ENCODE measurements at places on chromosomes 11 and 22.

- H3K36me3 ChIP-seq: peaks cover 15% of the 10 kb centered on the region
- H3K4me1 ChIP-seq: peaks cover 32% of the 10 kb centered on the region
- H3K4me3 ChIP-seq: no peak overlapping the region
- no peak for ATAC-seq
- no peak overlapping the region for H3K27ac ChIP-seq
Observed at GRCh38 chr11:35792846-35793192, 130.2 kb downstream of the TRIM44 start.

- no peaks in the 10 kb centered on the region for H3K36me3 ChIP-seq
- no peak overlapping the region for H3K27ac ChIP-seq
- H3K27me3 ChIP-seq: peaks cover 13% of the 10 kb centered on the region
Observed at GRCh38 chr11:70650075-70650909, 252.0 kb downstream of the CTTN start.

GRCh38 chr22:42368379-42369249 lies 63.6 kb downstream of the NFAM1 start:
- no peak overlapping the region for H3K27ac ChIP-seq
- peak overlapping the region; percentile 84 for H3K4me3 ChIP-seq
- no peaks in the 10 kb centered on the region for H3K36me3 ChIP-seq
- peaks cover 8% of the 10 kb centered on the region for H3K27me3 ChIP-seq
- peak; percentile 47 for ATAC-seq

GRCh38 chr11:95556342-95557163 lies 233.0 kb downstream of the FAM76B start:
- no peaks in the 10 kb centered on the region for H3K36me3 ChIP-seq

DNA sequence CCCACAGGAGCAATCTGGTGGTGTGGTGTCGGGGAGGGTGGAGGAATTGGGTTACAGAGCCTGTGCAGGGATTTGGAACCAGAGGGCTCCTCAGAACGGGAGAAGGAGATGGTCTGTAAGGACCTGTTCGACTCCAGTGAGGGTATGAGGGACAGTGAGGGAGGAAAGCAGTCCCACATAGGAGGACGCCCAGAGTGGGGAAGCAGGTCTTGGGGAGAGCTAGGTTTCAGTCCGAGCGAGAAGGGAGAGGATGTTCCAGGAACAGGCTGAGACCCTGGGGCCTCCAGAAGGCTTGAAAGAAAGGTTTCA lies 32.0 kb upstream of the GNAZ start:
- no peak overlapping the region for H3K4me3 ChIP-seq
- ATAC-seq: no peak
- no peaks in the 10 kb centered on the region for H3K4me1 ChIP-seq
- peaks cover 16% of the 10 kb centered on the region for H3K27me3 ChIP-seq
- H3K36me3 ChIP-seq: no peaks in the 10 kb centered on the region

GRCh38 chr22:41742918-41743317 lies 43.6 kb downstream of the MEI1 start:
- H3K4me3 ChIP-seq: no peak overlapping the region
- H3K27me3 ChIP-seq: no peaks in the 10 kb centered on the region
- H3K27ac ChIP-seq: no peak overlapping the region
- peaks cover 6% of the 10 kb centered on the region for H3K4me1 ChIP-seq

DNA sequence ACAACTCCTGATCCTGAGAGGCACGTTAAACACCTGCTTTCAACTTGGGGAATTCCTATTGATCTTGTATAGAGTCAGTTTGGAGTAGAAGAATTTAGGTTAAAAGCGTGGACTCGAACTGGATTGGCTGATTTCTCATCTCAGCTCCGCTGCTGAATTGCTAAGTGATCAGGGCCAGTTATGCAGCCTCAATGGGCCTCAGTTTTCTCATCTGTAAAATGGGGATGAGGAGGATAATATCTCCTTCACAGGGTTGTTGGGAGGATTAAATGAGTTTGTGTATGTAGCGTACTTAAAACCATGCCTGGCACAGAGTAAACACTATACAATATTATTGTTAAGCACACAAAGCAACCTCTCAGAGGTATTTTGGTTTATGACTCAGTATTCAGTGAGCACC lies 53.2 kb upstream of the HEPHL1 start:
- ATAC-seq: no peak
- peaks cover 15% of the 10 kb centered on the region for H3K27me3 ChIP-seq
- H3K4me1 ChIP-seq: no peaks in the 10 kb centered on the region

GRCh38 chr22:19845054-19845722 lies 9.5 kb downstream of the GNB1L start:
- ATAC-seq: no peak
- H3K4me3 ChIP-seq: no peak overlapping the region
- H3K27me3 ChIP-seq: no peaks in the 10 kb centered on the region
- H3K36me3 ChIP-seq: peaks cover 6% of the 10 kb centered on the region

GRCh38 chr22:36036167-36036624 lies 7.6 kb upstream of the RBFOX2 start:
- H3K27me3 ChIP-seq: peaks cover 25% of the 10 kb centered on the region
- H3K4me3 ChIP-seq: no peak overlapping the region
- no peaks in the 10 kb centered on the region for H3K4me1 ChIP-seq
- H3K36me3 ChIP-seq: no peaks in the 10 kb centered on the region
- ATAC-seq: no peak

DNA sequence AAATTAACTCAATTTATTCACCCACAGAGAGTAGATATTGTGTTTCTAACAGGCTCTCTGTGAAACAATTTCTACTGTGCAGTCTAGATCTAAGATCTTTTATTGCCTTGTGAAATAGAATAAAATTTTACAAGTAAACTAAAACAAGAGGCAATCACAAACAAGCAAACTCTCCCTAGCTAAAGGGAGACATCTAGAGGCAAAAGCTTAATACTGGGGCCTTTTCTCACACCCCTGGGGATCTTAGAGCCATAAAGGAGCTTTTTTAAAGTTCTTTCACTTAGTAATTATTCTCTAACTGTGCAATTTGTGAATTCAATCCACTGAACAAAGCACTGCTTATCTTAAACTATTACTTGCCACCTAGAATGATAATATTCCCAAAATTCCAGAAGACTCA lies 19.7 kb downstream of the ALG9 start:
- ATAC-seq: no peak
- peaks cover 95% of the 10 kb centered on the region for H3K36me3 ChIP-seq
- H3K27ac ChIP-seq: no peak overlapping the region
- no peak overlapping the region for H3K4me3 ChIP-seq
- H3K4me1 ChIP-seq: no peaks in the 10 kb centered on the region

Measured in activated T-helper 17 cell treated with anti-CD3 and anti-CD28 coated beads, Interleukin-2, amount 50 U/mL, for 72 hours (primary cell).